Panc1 (cell line): ENCODE measurements at places on chromosomes 1 and 21.

- no peak for DNase-seq
Observed at GRCh38 chr1:54567961-54568360, 19.9 kb downstream of the ACOT11 start.

DNA sequence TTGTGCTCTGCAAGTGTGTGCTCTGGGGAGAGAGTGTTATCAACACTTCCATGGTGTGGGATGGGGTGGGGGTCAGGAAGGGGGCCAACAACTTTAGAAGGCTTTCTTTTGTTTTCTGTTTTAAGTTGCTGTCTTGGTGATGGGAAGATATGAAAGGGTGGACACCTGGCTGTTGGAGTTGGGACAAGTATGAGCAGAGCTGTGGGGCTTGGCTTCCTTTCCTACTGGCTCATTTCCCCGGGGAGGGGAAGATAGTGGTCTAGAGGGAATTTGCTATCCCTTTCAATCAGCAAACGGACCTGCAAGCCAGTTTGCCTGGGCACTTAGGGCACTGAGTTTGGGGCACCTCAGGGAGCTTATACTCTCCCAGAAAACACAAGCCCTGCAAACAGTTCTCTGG is 19.2 kb downstream of the IER5 start:
- no peak for DNase-seq

GRCh38 chr1:242523719-242524570 is 552 bp downstream of the PLD5 start:
- DNase-seq = no peak

DNA sequence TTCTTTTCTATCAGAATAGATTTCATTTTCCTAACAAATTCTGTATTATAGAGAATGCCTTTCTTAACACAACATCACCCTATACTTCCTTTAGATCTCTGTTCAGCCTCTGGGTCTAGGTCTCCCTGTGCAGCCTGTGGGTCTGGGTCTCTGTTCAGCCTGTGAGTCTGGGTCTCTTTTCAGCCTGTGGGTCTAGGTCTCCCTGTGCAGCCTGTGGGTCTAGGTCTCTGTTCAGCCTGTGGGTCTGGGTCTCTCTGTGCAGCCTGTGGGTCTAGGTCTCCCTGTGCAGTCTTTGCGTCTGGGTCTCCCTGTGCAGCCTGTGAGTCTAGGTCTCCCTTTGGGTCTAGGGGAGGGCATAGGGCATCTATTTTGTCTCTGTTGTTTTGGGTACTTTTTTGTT is 59.6 kb upstream of the DIP2A start:
- DNase-seq = no peak

GRCh38 chr1:41700581-41700980 is 216.1 kb upstream of the EDN2 start:
- no peak for DNase-seq

GRCh38 chr1:205714190-205714905 is 34.0 kb upstream of the SLC45A3 start:
- no peak for DNase-seq

GRCh38 chr1:212578041-212578440 is 30.5 kb upstream of the ATF3 start:
- no peak for DNase-seq

DNA sequence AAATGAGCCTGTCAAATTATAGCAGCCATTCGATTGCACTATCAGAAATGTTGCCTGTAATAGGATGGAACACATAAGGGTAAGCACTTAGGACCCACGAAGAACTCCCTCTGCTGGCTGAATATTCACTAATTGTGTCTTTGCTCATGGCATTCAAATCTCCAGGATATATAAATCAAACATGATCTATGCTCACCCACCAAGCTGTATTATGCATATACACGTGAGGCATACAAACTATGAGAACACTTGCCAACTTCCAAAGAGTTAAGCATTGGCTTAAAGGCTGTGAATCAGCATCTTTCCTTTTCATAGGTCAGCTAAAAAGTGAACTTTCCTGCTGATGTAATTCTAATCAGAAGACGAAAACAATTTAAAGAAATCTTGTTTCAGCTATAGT is 34.5 kb downstream of the TMPRSS15 start:
- DNase-seq = no peak

GRCh38 chr1:164695956-164696665 is 137.1 kb downstream of the PBX1 start:
- no peak for DNase-seq

- DNase-seq = no peak
Observed at GRCh38 chr1:160726114-160726497, 12.9 kb upstream of the SLAMF7 start.
